Activated T-cell treated with anti-CD3 and anti-CD28 coated beads, Interleukin-2, amount 50 U/mL, for 72 hours (primary cell): ENCODE measurements at places on chromosomes 12 and 14.

- no peak for DNase-seq
Measured at GRCh38 chr12:96170328-96170727, 23.8 kb upstream of the ELK3 start.

GRCh38 chr14:101494826-101495225 is 66.5 kb upstream of the DIO3 start:
- no peak for DNase-seq

GRCh38 chr12:112988224-112988623 is 9.9 kb downstream of the OAS2 start:
- peak; percentile 21 for DNase-seq

DNA sequence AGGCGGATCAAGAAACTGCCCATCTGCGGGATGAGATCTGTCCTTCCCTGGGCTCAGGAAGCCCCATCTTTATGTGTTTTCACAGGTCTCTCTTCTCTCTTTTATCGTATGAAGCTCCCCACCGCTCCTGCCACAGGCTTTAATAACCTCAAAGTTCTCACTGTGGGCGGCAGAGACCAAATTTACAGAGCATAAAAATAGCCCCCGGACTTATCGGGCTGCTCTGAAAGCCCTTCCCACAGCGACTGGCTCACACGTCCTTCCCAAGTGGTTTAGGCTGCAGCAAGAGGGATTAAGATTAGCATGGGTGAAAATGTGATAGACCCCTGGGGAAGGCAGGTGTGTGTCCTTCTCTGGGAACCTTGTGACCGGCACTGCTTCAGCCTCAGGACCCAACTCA is 47.8 kb downstream of the TESC start:
- no peak for DNase-seq

GRCh38 chr12:49552425-49552824 is 13.6 kb downstream of the KCNH3 start:
- no peak for DNase-seq

GRCh38 chr12:30169839-30170591 is 386.3 kb upstream of the TMTC1 start:
- DNase-seq, result no peak

GRCh38 chr14:59836116-59836515 is 34.5 kb downstream of the RTN1 start:
- DNase-seq, result no peak

GRCh38 chr14:35336494-35337268 is 44.5 kb downstream of the PSMA6 start:
- no peak for DNase-seq

DNA sequence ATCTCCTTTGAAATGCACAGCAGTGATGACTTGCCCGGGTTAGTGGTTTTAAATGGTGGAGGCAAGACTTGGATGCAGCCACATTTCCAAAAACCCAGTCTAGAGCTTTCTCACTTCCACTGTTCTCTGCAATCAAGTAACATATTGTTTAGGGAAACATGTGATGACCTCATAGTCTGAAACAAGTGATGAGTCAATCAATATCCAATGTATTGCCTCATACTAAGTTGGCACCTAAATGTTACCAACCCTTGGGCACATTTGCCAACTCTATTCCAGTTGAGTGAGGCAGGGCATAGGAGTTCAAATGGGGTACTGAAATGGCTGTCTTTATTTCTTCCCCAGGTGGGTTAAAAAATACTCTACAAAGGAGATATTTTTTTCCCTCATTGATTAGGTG is 1105.4 kb downstream of the VRK1 start:
- no peak for DNase-seq

GRCh38 chr14:64442300-64442988 is 22.9 kb upstream of the AKAP5 start:
- DNase-seq, result no peak

GRCh38 chr12:131075611-131076010 is 121.9 kb downstream of the ADGRD1 start:
- no peak for DNase-seq

- no peak for DNase-seq
Measured at GRCh38 chr14:22552001-22552826, 36.8 kb downstream of the DAD1 start.

DNA sequence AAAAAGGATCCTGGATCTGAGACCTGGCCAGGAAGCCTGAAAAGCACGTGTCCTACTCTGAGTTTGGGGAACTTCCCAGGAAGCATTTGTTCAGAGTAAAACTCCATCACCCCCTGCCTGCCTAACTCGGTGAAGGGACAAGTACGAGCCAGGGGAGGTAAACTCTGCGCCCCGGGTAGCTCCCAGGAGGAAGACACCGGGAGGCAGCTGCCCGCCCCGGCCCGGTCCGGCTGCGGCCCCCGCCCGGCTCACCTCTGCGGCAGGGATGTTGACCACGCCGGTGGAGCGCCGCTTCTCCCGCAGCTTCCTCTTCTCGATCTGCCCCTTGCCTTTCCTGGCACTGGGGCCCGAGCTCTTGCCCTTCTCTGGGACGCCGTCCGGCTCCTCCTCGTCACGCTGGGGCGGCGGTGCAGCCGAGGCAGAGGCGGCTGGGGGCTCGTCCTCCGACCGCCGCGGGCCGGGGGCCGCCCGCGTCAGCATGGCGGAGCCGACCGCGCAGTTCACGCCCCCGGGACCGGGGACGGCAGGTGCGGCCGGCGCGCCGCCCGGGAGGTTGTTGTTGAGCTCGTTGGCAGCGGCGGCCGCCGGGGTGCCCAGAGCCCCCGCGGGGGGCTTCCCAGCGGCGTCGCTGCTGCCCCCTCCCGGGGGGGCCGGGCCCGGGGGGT is 1.2 kb downstream of the PAWR start:
- DNase-seq, result peak; percentile 23

DNA sequence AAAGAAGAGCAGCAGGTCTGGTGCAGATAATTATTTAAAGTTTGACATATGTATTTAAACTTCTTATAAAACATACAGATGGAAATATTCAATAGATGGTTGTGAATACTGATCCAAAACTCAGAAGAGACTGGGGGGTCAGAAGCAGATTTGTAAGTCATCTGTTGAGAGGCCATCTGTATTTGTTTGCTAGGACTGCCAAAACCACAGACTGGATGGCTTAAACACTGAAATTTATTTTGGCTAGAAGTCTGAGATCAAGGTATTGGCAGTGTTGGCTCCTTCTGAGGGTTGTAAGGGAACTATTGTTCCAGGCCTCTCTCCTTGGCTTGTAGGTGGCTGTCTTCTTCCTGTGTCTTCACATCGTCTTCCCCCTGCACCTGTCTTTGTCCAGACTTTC is 153.9 kb downstream of the LRRK2 start:
- DNase-seq, result no peak

DNA sequence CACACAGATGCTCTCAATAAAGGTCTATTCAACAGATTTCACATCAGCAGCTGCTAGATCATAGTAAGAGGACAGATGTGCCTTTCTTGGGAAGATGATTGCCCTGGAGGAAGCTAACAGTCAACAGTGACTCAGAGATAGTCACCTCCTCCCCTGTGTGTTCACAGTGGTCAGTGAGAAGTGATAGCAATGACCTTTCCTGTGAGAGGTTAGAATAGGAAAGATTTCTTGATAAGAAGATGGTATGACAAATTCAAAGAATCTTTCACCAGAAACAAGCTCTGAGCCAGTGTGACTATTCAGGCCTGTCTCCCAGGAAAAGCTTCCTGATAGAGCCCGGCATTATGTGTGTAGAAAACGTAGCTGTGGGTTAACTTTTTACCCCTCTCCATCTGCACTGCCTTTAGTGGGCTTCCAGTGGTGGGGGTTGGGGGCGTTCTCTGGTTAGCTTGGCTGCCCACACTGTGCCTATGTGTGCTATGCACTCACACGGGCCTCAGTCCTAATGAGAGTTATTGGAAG is 66.4 kb upstream of the ARHGAP5 start:
- DNase-seq, result no peak

DNA sequence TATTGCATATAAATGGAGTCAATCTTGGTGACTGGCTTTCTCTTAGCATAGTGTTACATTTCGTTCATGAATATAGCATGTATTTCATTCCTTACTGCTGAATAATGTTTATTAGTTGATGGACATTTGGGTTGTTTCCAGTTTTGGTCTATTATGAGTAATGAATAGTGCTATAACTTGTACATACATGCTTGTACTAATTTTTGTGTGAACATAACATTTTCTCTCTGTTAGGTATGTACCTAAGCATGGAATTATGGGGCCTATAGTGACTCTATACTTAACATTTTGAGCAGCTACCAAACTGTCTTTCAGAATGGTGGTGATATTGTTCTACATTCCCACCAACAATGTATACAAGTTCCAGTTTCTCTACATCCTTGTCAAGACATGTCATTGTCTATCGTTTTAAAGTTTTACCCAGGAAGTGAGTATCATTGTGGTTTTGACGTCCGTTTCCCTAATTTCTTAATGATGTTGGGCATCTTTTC is 23.1 kb downstream of the ATP2A2 start:
- DNase-seq, result no peak

DNA sequence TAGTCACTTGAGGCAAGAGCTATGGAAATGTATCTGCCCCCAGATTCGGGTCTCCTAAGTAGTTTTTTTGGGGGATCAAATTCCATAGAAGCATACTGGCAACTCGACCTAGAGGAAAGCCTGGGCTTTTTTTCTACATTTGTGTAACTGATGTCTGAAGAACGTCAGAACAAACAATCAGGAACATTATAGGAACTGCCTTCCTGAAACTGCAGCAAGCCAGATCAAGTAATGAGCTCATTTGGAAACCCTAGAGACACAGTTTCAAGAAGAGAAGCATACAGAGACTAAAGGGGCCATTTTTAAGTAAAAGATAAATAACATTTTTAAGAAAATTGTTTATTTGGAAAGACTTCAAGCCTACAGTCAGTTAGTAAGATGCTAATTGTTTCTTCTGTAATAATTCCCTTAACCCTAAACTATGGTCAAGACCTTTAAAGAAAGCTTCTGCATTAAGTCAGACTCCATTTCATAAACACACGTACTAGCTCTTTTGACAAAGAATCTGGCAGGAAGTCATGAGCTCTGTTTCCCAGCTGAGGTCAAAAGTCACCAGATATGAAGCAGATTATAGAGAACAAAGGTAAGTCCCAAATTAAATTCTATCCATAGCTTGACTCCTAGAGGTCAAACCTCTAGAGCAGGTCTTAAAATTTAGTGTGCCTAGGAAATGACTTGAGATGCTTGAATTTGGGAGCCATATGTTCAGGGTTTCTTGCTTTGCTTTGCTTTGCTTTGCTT is 112.8 kb downstream of the EGLN3 start:
- no peak for DNase-seq

- DNase-seq, result no peak
Measured at GRCh38 chr12:2683283-2684025, 111.3 kb upstream of the FKBP4 start.

GRCh38 chr14:99522025-99522401 is 40.8 kb downstream of the CCNK start:
- DNase-seq, result no peak

DNA sequence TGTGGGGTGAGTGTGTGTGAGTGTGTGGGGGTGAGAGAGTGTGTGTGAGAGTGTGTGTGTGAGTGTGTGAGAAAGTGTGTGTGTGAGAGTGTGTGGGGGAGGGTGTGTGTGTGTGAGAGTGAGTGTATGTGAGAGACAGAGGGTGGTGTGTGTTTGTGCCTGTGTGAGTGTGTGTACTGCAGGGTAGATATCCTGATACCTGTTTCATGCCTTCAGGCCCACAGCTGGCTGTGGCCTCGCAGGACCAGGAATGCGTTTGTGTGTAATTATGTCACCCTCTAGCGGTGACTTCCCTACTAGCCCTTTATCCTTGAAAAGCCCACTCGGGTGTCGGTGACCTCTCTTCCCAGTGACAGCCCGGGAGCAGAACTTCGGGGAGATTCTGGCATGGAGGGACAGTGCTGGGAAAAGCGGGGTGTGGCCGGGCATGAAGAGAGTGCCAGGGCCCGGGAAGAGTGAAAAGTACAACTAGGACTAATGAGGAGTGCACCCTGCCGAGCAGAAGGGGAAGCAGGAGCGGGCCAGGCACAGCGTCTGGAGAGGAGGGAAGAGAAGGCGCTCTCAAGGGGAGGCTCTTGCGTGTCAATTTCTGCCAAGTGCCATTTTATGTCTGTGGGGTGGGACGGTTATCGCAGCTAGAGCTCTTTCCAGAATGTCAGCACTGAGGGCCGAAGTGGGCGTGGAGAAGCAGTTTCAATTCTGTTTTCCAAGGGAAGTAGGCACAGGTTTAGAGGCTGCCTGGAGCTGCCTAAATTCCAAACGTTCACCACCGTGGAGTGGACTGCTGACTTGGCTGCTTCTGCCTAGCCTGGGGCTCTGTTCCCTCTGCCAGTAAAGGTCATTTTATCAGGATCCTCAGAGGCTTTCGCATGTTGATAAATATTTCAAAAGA is 11.0 kb upstream of the FBXL14 start:
- peak; percentile 67 for DNase-seq

DNA sequence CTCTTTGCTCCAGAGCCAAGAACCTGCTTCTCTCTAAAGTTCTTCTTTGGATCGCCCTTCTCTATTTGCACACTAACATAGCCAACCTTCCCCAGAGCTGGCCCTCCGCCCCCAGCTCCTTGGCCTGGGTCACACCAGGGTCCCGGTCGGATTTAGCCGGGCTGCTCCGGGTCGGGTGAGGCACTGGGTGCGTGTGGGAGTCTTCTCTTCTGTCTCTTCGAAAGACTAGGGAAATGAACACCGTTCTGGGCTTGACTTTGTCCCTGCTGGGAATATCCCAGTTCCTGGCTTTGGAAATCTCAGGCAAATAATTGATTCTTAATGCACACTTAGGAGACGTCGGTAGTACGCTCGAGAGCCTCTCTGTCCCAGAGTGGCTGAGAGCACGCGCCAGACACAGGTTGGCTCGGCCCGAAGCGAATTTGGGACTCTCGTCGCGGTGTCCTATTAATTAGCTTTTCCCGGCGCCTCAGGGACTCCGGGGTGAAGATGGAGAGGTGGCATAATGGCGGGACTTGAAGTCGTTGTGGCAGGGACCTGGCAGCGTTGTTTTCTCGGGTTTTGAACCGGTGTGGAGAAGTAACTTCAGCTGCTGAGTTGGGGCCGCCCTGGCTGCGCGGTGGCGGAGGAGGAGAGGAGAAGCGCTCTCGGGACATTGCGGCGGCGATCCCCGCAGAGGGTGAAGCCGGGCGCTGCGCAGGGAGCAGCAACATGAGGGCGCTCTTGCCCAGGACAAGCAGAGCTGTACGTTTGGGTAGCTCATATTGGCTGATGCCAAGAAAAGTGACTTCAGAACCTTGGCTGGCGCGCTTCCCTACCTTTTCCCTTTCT is 7.5 kb downstream of the FOXG1 start:
- DNase-seq, result no peak

DNA sequence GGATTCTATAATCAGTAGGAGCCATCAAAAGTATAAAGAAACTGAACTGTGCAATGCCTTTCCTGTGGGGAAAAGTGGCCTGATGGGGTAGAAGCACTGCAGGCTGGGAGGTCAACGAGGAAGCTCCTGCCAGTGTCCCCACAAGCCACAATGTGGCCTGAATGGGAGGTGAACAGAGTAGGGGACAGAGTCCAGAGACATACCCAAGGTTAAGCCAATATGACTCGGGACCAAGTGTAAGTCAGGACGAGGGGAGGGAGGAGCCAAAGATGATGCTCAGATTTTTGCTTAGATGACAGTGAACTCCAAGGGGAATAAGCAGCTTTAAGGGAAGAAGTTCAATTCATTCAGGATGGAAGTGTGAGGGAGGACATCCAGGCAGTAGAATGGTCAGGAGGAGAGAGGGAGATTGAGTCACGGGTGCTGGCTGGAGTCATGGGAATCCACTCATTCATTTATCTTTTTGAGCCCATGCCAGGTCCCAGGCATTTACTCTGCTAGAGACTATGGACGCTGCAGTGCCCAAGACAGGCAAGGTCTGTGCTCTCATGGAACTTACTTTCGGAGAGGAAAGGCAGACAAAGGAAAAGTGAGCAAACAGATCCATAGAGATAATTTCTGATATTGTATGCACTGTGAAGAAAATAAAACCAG is 29.1 kb downstream of the DPF3 start:
- no peak for DNase-seq

GRCh38 chr12:26534071-26534470 is 298.9 kb downstream of the ITPR2 start:
- no peak for DNase-seq
